Breast epithelium (tissue), 4 donors: ENCODE measurements at places on chromosomes 16 and 17.
A peak's percentile ranks its signal among the peaks of the same experiment; 100 is the strongest.

DNA sequence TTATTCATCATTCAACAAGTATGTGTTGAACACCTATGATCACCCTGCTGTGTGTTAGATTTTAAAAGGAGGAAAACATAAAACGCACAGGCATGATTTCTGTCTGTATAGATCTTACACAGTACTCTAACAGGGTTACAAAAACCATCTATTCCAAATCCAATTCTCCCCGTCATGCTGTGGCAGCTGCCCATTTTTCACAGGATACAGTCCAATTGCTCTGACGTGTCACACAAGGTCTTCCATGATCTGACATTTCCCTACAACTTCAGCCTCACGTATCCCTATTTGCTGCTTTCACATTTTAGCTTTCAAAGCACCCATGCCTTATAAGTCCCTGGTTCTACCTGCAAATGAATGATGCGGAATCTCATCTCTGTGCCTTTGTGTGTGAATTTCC, 67.0 kb upstream of the CNTNAP4 start:
- no peaks in the 10 kb centered on the region for H3K4me1 ChIP-seq
- no peaks in the 10 kb centered on the region for H3K36me3 ChIP-seq
- DNase-seq: no peak
- no peaks in the 10 kb centered on the region for H3K27me3 ChIP-seq
- no peak overlapping the region for H3K4me3 ChIP-seq
- no peak overlapping the region for H3K27ac ChIP-seq

GRCh38 chr16:22296225-22297113, 740 bp upstream of the POLR3E start:
- H3K4me3 ChIP-seq: peak overlapping the region; percentile 92
- H3K27me3 ChIP-seq: no peaks in the 10 kb centered on the region
- H3K36me3 ChIP-seq: no peaks in the 10 kb centered on the region
- H3K27ac ChIP-seq: peak overlapping the region; percentile 97
- peaks cover 9% of the 10 kb centered on the region for H3K4me1 ChIP-seq
- no peak for DNase-seq

GRCh38 chr17:79633993-79634813, 23.4 kb upstream of the RBFOX3 start:
- no peaks in the 10 kb centered on the region for H3K36me3 ChIP-seq
- no peaks in the 10 kb centered on the region for H3K4me1 ChIP-seq
- no peak overlapping the region for H3K4me3 ChIP-seq
- H3K27me3 ChIP-seq: no peaks in the 10 kb centered on the region

- no peak overlapping the region for H3K4me3 ChIP-seq
- no peak for DNase-seq
- H3K4me1 ChIP-seq: no peaks in the 10 kb centered on the region
Observed at GRCh38 chr16:6964679-6965078, 368.0 kb upstream of the RBFOX1 start.

DNA sequence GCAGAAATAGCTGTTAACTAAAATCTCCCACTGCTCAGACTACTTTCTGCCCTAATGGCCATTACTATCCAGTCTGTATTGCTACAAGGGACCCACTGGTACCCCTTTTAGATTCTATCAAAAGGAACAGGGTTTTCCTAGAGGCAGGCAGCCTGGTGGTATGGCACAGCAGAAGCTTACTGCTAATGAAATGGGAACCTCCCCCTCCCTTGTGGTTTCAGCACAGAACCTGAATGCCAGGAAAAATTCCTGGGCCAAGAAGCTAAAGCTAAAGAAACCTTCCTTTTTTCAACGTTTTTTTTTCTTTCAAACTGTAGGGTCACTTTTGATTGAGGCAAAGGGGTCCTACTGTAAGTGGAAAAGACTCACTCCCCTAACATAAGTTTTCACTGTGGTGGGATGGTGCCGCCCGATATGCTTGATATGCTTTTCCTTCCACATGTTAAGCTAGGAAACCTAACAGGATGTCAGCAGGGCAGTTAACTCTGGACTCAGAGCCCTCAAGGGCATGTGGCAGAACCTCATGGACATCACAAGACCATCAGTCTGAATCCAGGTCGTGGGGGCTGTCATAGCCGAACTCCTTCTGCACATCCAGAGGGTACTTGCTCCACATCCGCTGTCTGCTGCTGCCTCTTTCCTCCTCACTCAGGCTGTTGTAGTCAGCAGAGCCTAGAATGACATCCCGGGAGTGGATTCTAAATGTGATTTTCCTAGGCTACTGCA, 9.8 kb downstream of the SLC7A6OS start:
- H3K27ac ChIP-seq: no peak overlapping the region
- H3K27me3 ChIP-seq: no peaks in the 10 kb centered on the region
- H3K4me1 ChIP-seq: no peaks in the 10 kb centered on the region
- H3K4me3 ChIP-seq: no peak overlapping the region

DNA sequence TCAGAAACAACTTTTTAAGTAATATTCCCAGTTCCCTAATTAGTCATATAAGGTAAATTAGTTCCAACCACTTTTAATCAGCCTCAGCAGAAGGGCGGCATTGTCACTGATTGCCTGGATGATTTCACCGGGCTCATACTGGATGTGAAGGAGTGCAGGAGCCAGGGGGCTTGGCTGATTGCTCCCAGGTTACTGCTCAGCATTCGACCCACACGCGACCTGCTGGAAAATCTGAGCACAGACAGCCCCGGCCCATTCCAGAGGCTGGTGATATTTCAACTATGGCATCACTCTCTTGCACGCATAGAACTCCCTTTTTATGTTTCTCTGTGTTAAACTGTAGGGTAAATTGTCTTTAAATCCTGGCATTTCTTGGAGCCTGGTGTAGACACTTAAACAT, 34.2 kb downstream of the CPPED1 start:
- no peak for DNase-seq
- no peak overlapping the region for H3K4me3 ChIP-seq
- H3K4me1 ChIP-seq: no peaks in the 10 kb centered on the region
- H3K36me3 ChIP-seq: no peaks in the 10 kb centered on the region

- no peaks in the 10 kb centered on the region for H3K27me3 ChIP-seq
- peaks cover 13% of the 10 kb centered on the region for H3K4me1 ChIP-seq
- peaks cover under 1% of the 10 kb centered on the region for H3K36me3 ChIP-seq
- H3K27ac ChIP-seq: peak overlapping the region; percentile 100
Observed at GRCh38 chr17:8154608-8155155, 2.5 kb upstream of the PER1 start.

DNA sequence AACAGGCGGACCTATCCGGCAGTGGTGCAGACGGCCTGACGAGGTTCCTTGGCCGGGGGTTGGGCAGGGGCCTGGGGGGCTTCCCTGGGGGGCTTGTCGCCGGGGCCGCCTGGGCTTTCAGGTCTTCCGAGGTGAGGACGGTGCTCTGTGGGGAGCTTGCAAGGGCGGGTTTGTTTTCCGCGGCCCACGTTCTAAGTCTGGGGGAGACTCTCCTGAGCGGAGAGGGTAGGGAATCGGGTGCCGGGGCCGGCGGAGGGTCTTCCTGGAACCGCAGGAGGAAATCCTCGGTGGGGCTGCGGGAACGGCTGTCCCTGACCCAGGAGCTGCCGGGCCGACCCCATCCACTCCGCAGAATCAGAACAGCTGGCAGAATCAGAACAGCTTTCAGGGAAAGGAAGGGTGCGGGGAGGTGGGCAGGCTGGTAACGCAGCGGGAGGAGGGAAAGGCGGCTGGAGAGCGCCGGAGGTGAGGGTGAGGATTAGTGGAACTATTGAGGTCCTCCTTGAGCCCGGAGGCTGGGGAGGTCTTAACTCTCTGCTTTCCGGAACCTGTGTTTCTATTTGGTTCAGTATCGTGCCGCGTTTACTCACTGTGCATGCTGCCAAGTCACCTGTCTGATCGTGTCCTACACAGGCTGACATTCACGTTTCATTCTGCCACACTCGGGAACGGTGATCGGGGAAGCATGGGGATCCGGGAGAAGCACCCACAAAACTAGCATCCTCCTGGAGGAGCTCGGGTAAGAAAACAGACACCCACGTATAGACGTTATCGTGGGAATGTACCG, 28.9 kb downstream of the CPSF4L start:
- H3K4me1 ChIP-seq: no peaks in the 10 kb centered on the region
- peak overlapping the region; percentile 92 for H3K27ac ChIP-seq
- H3K36me3 ChIP-seq: peaks cover 5% of the 10 kb centered on the region
- H3K27me3 ChIP-seq: no peaks in the 10 kb centered on the region
- DNase-seq: no peak
- peak overlapping the region; percentile 99 for H3K4me3 ChIP-seq

- H3K4me1 ChIP-seq: no peaks in the 10 kb centered on the region
- H3K27ac ChIP-seq: peak overlapping the region; percentile 73
- no peaks in the 10 kb centered on the region for H3K36me3 ChIP-seq
- no peak for DNase-seq
- peak overlapping the region; percentile 86 for H3K4me3 ChIP-seq
- no peaks in the 10 kb centered on the region for H3K27me3 ChIP-seq
Observed at GRCh38 chr17:68599552-68600066, 1.6 kb downstream of the FAM20A start.

DNA sequence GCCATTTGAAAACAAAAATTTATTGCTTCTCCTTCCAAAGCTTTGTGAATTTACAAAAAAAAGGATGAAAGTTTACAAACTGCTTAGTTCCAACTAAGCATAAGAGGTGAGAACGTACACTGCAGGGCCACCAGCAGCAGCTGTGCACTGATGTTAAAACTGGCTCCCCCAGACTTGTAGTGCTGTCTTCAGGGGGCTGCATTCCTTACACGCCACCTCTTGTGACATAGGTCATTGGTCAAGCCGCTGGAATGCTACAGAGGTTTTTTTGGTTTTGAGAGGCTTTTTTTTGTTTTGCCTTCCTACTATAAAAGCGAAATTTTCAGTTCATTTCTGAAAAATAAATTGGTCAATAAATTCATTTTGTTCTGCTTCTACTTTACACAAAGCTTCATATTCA, 6.9 kb downstream of the IFT20 start:
- H3K36me3 ChIP-seq: peaks cover 5% of the 10 kb centered on the region
- no peaks in the 10 kb centered on the region for H3K27me3 ChIP-seq
- H3K4me1 ChIP-seq: no peaks in the 10 kb centered on the region
- no peak overlapping the region for H3K4me3 ChIP-seq
- DNase-seq: no peak

GRCh38 chr16:76771216-76771615, 419.8 kb upstream of the MON1B start:
- DNase-seq: no peak
- no peak overlapping the region for H3K27ac ChIP-seq
- no peak overlapping the region for H3K4me3 ChIP-seq
- no peaks in the 10 kb centered on the region for H3K27me3 ChIP-seq

DNA sequence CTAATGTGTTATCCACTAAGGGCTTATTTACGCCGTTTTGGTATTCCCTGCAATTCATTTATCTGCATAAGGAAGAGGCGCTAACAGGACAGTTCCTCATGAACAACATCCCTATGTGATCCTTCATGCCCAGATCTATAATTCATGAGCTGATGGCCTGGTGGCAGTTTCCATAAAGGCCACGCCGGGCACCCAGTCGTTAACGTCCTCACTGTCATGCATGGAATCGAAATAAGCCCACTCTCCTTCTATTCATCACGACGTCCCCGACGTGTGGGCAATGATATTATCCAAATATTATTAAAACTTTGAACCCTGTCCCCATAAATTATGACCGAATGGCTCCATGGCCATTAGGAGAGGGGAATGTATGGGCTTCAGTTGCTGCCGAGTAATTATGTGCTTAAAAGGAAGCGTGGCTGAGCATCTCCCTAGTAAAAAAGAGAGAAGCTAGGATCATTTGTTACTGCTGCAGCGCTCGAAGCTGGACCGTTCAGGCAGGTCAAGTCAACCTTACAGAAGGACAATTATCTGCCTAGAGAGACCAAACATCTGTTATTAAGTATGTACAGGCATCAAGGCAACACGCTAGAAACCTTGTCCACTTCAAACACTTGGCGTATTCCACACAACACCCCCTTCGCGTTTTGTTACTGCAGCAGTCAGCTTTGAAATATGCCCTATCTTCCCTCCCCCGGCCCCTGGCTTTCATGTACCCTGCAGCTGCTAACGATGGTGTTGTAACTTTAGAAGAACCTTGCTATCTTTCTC, 94.0 kb upstream of the SALL1 start:
- H3K4me3 ChIP-seq: no peak overlapping the region
- peaks cover 23% of the 10 kb centered on the region for H3K27me3 ChIP-seq
- no peak overlapping the region for H3K27ac ChIP-seq
- H3K36me3 ChIP-seq: no peaks in the 10 kb centered on the region

DNA sequence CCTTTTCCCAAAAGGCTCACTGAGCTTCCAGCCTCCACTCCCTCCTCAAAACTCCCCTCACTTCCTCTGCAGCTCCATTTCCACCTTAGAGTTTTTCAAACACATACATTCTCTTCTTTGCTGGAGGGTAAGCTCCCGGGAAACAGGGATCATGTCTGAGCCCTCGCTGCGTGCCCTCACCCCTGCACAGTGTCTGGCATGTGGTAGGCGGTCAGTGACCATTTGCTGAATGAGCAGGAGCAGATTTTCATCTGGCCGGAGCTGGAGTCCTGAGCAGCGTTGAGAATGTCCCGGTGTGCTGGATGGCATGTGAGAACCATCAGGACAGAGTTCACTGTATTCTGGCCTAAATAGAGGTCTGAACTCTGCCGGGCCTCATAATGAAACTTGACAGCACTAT, 274.5 kb downstream of the GRIN2A start:
- H3K4me3 ChIP-seq: no peak overlapping the region
- H3K4me1 ChIP-seq: no peaks in the 10 kb centered on the region
- no peak for DNase-seq
- no peak overlapping the region for H3K27ac ChIP-seq

GRCh38 chr16:62939687-62940086, 903.4 kb upstream of the CDH8 start:
- no peaks in the 10 kb centered on the region for H3K36me3 ChIP-seq
- H3K27me3 ChIP-seq: no peaks in the 10 kb centered on the region
- no peak overlapping the region for H3K27ac ChIP-seq
- no peaks in the 10 kb centered on the region for H3K4me1 ChIP-seq
- no peak overlapping the region for H3K4me3 ChIP-seq
- DNase-seq: no peak
